ENCODE measurements at places on chromosomes 5 and 9. TPM values are rescaled to one million over a fixed set of nuclear protein-coding genes. Genes with fewer than 3 reads are reported as not detected.

DNA sequence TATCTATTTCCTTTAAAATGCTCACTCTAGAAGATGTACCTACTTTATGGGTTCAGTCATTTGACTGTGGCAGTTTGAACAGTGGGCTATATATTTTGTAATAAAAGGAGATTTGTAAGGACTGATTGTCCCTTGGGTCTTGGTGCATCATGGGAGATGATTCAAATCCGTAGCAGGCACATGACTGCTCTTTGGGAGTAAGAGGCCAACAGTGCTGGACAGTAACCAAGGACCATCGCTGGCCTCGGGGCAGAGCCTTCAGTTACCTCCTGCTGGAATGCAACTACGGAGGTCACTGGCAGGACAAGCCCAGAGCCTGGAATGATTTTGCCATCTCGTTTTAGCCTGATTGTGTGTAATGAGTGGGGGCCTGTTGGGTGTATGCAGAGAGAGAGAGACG is 7.0 kb upstream of the MAMDC2 start:
- DNase-seq = no peak

DNA sequence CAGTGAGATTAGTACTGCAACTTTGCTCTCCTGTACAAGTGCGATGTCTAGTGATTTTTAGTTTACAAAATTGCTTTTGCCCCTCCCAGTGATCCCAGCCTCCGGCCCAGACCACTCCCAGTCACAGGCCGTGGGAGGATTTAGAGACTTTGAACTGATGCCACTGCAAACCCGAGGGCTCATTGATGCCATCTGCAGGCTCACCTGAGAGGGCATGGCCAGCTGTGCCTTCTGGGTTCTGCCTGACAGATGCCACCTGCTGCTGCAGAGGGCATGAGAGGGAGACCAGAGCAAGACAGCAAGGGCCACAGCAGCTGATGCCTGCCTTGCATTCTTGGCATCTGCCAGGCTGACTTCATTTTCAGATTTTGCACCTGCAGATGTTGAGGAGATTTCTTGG is 593.8 kb downstream of the CDK5RAP2 start:
- no peak for DNase-seq

- no peak for DNase-seq
These were observed 23.5 kb downstream of the GRAMD2B start for GRCh38 chr5:126446498-126447224.

- no peak for DNase-seq
These were observed 104.0 kb downstream of the EBF1 start for GRCh38 chr5:158995694-158996173.

The MCTP1 gene
- 20.2 TPM for total RNA-seq
